ENCODE measurements at places on chromosomes 1 and 21. TPM values are rescaled to one million over a fixed set of nuclear protein-coding genes. Genes with fewer than 3 reads are reported as not detected.
A peak's percentile ranks its signal among the peaks of the same experiment; 100 is the strongest.

ANGPTL7 gene
- total RNA-seq, result not detected

MRPL39 gene
- 9.9 TPM for total RNA-seq

GRHL3 gene
- total RNA-seq, result not detected

AMY1A gene
- not detected for total RNA-seq

PTPRU gene
- total RNA-seq, result not detected

DNA sequence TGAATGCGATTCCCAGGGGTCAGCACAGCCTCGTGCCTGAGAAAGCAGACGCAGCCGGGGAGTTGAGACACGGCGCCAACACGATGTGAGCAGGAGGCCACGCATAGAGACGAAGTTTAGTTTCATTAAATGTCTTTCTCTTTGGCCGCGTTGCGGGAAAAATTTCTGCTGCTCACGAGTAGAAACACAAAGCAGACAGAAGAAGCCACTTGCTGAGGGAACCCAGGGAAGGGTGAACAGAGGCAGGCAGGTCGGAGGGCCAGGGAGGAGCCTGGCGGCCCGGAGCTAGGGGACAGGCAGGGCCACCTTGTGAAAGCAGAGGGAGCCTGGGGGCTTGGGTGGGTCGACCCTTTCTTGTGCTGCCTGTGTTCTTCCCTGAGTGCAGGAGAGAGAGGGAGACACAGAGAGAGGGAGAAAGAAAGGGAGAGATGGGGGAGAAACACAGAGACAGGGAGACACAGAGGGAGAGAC is 33.2 kb downstream of the POFUT2 start:
- H3K4me1 ChIP-seq, result peaks cover 19% of the 10 kb centered on the region
- H3K27me3 ChIP-seq, result no peaks in the 10 kb centered on the region
- H3K36me3 ChIP-seq, result peaks cover 2% of the 10 kb centered on the region
- DNase-seq, result no peak

DNA sequence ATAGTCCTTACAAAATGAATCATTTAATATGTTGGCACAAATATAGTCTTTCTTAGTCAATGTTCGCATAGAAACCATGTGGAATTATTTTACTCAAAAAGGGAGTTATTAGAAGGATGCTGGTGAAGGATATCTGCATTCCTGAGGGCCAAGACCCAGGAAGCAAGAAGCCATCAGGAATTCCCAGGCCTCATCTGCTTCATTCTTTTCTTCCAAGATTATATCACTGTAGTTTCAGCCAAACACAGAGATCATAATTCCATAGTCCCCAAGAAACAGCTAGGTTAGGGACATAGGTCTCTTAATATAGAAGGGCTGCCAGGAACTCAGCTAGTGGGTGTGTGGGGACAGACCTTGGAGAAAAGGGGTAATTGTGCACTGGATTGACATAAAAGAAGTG is 28.6 kb upstream of the DISC1 start:
- H3K27ac ChIP-seq, result no peak overlapping the region
- H3K36me3 ChIP-seq, result no peaks in the 10 kb centered on the region
- no peaks in the 10 kb centered on the region for H3K27me3 ChIP-seq
- DNase-seq, result no peak

GRCh38 chr1:58745117-58745516 is 38.7 kb downstream of the JUN start:
- H3K27ac ChIP-seq, result no peak overlapping the region
- no peak for DNase-seq
- peaks cover 30% of the 10 kb centered on the region for H3K27me3 ChIP-seq
- H3K4me3 ChIP-seq, result no peak overlapping the region
- peaks cover 2% of the 10 kb centered on the region for H3K4me1 ChIP-seq

DNA sequence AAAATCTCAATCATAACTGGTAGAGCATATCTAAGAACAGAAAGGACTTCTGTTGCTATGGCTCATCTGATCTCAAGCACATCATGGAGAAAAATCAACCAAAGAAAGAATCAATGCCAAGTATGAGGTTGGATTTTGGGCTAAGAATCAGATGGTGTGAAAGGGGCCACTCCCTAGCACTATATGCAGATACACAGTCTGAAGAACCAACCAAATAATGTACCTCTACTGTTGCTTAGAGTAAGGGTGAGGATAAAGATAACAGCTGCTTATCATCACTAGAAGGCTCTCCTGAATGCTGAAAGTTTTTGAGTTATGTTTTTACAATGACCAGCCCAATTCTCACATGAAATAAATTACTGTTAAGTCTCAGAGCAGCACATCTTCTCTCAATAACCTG is 35.6 kb downstream of the ST7L start:
- no peaks in the 10 kb centered on the region for H3K4me1 ChIP-seq
- no peak for DNase-seq
- H3K27me3 ChIP-seq, result no peaks in the 10 kb centered on the region
- peak overlapping the region; percentile 3 for H3K27ac ChIP-seq
- no peaks in the 10 kb centered on the region for H3K36me3 ChIP-seq

- no peaks in the 10 kb centered on the region for H3K36me3 ChIP-seq
- no peak for DNase-seq
- H3K4me3 ChIP-seq, result no peak overlapping the region
- peak overlapping the region; percentile 87 for H3K27ac ChIP-seq
- peaks cover 24% of the 10 kb centered on the region for H3K4me1 ChIP-seq
Measured at GRCh38 chr1:243597383-243597782, 252.7 kb downstream of the AKT3 start.

- peaks cover 14% of the 10 kb centered on the region for H3K27me3 ChIP-seq
- peaks cover 22% of the 10 kb centered on the region for H3K4me1 ChIP-seq
- no peaks in the 10 kb centered on the region for H3K36me3 ChIP-seq
Measured at GRCh38 chr1:33468011-33468410, 4.4 kb upstream of the ZSCAN20 start.

GRCh38 chr1:203207751-203208150 is 21.2 kb upstream of the CHI3L1 start:
- no peak overlapping the region for H3K27ac ChIP-seq
- H3K27me3 ChIP-seq, result peaks cover 20% of the 10 kb centered on the region
- H3K4me1 ChIP-seq, result no peaks in the 10 kb centered on the region

DNA sequence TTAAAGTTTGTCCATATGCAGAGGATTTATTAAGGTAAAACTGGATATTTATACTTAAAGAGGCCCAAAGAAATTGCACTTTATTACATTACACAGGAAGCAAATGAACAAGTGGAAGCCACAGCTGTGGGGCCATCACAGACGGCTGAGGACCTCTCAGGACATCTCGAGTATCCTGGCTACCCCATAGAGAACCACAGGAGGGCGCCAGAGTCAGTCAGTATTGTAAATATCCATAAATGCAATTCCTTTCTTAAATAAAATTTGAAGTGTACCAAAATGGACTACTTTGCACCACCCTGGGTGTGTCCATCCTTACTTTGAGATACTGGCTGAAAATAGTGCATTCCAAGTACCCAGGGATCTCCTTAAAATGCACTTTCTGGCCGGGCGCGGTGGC is 257.2 kb downstream of the MRPL39 start:
- no peak for DNase-seq
- no peak overlapping the region for H3K27ac ChIP-seq
- H3K4me3 ChIP-seq, result no peak overlapping the region
- H3K36me3 ChIP-seq, result no peaks in the 10 kb centered on the region
- H3K27me3 ChIP-seq, result peaks cover 40% of the 10 kb centered on the region

- DNase-seq, result no peak
- peaks cover 2% of the 10 kb centered on the region for H3K4me1 ChIP-seq
- H3K36me3 ChIP-seq, result peaks cover 3% of the 10 kb centered on the region
- no peak overlapping the region for H3K4me3 ChIP-seq
- peaks cover 20% of the 10 kb centered on the region for H3K27me3 ChIP-seq
Measured at GRCh38 chr1:78092643-78093042, 46.9 kb downstream of the GIPC2 start.

DNA sequence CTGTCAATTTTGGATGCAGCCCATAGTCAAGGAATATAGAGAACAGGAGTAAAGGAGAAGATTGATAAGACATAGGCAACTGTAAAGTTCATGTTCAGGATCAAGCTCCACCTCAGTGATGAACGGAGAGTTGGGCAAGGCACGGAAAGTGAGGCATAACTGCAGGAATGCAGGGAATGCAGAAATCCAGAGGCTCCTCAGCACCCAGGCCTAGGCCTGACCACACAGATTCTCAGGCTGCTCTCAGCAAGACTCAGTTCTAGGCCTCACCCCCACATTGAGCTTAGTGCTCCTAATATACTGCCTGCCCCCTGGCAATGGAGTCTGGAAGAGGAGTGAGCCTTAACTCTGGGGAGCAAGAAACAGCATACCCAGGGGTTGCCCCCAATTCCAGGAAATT is 36.3 kb upstream of the S1PR1 start:
- H3K27ac ChIP-seq, result no peak overlapping the region
- peaks cover 3% of the 10 kb centered on the region for H3K36me3 ChIP-seq
- DNase-seq, result no peak
- H3K4me3 ChIP-seq, result no peak overlapping the region
- peaks cover 5% of the 10 kb centered on the region for H3K27me3 ChIP-seq

- H3K4me3 ChIP-seq, result no peak overlapping the region
- DNase-seq, result no peak
- H3K27me3 ChIP-seq, result no peaks in the 10 kb centered on the region
- peaks cover 5% of the 10 kb centered on the region for H3K36me3 ChIP-seq
- H3K4me1 ChIP-seq, result peaks cover 2% of the 10 kb centered on the region
Measured at GRCh38 chr1:246157516-246157915, 349.6 kb downstream of the SMYD3 start.

DNA sequence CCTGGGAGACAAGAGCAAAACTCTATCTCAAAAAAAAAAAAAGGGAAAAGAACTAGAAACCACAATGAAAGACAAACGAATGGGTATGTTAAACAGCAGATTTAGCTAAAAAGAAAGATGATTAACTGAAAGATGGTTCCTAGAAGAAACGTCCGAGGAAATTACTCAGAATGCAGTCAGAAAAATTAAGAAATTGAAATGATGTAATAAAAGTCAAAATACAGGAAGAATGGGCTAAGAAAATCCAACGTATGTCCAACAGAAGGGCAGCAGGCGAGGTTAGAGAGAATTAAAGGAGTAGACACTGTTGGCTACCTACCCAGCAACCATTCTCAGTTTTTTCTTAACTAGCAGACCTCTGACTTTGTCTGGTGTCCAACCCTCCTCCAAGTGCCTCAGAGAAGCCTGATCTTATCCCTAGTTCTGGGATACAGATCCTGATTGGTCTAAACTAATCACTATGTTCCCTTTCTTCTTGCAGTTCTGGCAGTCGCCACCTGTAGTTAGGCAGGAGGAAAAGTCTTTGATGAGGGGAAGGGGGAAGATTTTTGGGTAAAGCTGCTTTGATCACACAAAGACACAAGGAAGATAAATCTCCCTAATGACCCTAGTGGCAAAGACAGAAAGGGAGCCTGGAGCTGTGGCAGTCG is 25.7 kb downstream of the GPR161 start:
- H3K4me1 ChIP-seq, result no peaks in the 10 kb centered on the region
- H3K36me3 ChIP-seq, result no peaks in the 10 kb centered on the region
- no peak overlapping the region for H3K27ac ChIP-seq
- H3K27me3 ChIP-seq, result no peaks in the 10 kb centered on the region
- DNase-seq, result no peak
- no peak overlapping the region for H3K4me3 ChIP-seq

DNA sequence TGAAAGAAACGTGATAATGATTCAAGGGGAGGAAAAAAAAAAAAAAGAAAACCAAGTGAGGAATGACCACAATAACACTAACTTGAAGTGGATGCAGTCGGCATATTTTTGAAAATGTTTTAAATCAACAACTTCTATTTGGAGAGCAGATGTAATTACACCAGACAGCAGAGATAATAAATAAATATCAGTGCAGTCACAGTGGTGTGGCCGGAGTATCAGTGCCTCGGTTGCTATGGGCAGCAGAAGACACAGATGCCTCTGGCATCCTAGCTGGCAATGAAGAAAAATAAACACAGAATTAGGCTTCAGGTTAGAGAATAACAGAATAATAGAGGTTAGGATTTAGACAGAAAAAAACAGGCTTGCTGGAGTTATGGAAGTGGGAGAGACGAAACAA is 888.3 kb downstream of the LTN1 start:
- no peak overlapping the region for H3K4me3 ChIP-seq
- no peaks in the 10 kb centered on the region for H3K4me1 ChIP-seq
- no peak for DNase-seq
- no peaks in the 10 kb centered on the region for H3K36me3 ChIP-seq
- no peak overlapping the region for H3K27ac ChIP-seq
- peaks cover 8% of the 10 kb centered on the region for H3K27me3 ChIP-seq

- peak overlapping the region; percentile 27 for H3K27ac ChIP-seq
- DNase-seq, result no peak
- peaks cover 6% of the 10 kb centered on the region for H3K36me3 ChIP-seq
- H3K4me1 ChIP-seq, result peaks cover 89% of the 10 kb centered on the region
Measured at GRCh38 chr1:156493742-156494141, 6.8 kb downstream of the MEF2D start.

GRCh38 chr1:58968360-58968952 is 184.6 kb upstream of the JUN start:
- peak overlapping the region; percentile 75 for H3K4me3 ChIP-seq
- peak overlapping the region; percentile 94 for H3K27ac ChIP-seq
- no peaks in the 10 kb centered on the region for H3K36me3 ChIP-seq
- H3K4me1 ChIP-seq, result peaks cover 19% of the 10 kb centered on the region

GRCh38 chr1:156213644-156213966 is 798 bp downstream of the PMF1 start:
- H3K36me3 ChIP-seq, result peaks cover 7% of the 10 kb centered on the region
- H3K27ac ChIP-seq, result peak overlapping the region; percentile 97
- H3K27me3 ChIP-seq, result no peaks in the 10 kb centered on the region
- no peak for DNase-seq

GRCh38 chr21:45698493-45699184 is 55.1 kb downstream of the PCBP3 start:
- H3K4me1 ChIP-seq, result peaks cover 7% of the 10 kb centered on the region
- no peak overlapping the region for H3K27ac ChIP-seq
- no peaks in the 10 kb centered on the region for H3K27me3 ChIP-seq
- no peak overlapping the region for H3K4me3 ChIP-seq
- no peak for DNase-seq

DNA sequence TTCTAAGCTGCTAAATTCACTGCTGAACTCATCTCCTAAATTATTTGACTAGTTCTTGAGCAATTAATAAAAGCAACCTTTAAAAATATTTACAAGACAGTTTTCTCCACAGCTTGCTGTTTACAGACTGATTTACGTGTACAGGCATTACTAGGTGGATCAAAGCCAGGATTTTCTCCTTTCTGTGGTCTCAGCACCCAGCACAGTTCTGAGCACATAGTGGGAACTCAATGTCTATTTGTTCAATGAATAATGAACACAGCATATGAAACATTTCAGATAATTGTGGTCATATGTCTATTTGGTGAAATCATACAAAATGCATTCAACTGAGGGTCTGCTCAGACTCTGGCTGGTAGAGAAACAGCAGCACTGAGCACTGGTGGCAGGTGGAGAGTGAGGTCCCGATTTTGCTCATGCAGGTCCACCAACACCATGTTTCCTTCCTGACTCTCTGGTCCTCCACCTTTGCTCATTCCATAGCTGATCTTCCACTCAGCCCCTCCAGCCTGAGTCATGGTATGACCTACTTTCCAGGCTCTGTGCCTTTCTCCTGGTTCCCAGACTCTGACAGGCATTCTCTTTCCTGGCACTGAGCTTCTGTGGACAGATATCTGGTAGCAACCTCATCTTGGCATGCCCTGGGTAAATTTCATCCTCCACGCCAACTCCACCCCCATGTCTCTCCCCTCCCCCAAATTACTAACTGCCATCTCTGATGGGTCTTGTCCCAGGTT is 311.3 kb downstream of the TGFB2 start:
- no peaks in the 10 kb centered on the region for H3K4me1 ChIP-seq
- H3K27ac ChIP-seq, result no peak overlapping the region
- peaks cover 4% of the 10 kb centered on the region for H3K27me3 ChIP-seq
- no peak for DNase-seq
